ENCODE measurements at places on chromosomes 7 and 10.

DNA sequence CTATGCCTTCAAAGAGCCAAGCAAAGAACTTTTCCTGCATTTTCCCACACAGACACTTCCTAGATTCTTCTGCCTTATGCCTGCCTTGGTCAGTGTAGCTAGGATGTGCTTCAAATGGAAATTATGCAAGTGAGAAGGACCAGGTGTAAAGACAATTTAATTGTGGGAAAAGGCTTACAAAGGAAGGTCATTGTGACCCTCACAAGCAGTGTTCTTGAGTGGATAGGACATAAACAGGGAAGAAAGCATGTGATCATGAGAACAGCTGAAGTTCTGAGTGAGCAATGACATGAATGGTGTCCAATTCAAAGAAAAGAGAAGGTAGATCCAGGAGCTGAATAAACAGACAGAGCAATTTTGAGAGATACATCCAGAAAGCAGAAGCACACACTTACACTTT lies 1.3 kb upstream of the PIP start:
- DNase-seq = no peak

DNA sequence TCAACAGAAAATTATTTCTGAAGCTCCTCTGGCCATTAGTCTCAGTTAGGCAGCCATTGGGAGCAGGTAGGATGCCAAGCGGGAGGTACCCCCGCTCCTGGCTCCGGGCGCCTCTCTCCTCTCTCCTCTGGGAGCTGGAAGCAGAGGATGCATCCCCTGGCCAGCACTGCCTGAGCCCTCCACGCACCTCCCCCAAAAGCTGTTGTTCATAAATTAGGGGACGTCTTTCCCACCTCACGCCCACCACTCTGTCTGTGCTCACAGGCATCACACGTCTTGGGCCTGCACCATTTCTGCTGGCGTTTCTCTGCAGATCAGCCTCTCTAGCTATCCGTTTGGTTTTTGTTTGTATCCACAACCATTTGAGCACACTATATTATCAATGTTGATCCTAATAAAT lies 609.0 kb upstream of the FOXK1 start:
- DNase-seq = no peak

- no peak for DNase-seq
These were observed 361.5 kb downstream of the FRMD4A start for GRCh38 chr10:13969118-13969791.

DNA sequence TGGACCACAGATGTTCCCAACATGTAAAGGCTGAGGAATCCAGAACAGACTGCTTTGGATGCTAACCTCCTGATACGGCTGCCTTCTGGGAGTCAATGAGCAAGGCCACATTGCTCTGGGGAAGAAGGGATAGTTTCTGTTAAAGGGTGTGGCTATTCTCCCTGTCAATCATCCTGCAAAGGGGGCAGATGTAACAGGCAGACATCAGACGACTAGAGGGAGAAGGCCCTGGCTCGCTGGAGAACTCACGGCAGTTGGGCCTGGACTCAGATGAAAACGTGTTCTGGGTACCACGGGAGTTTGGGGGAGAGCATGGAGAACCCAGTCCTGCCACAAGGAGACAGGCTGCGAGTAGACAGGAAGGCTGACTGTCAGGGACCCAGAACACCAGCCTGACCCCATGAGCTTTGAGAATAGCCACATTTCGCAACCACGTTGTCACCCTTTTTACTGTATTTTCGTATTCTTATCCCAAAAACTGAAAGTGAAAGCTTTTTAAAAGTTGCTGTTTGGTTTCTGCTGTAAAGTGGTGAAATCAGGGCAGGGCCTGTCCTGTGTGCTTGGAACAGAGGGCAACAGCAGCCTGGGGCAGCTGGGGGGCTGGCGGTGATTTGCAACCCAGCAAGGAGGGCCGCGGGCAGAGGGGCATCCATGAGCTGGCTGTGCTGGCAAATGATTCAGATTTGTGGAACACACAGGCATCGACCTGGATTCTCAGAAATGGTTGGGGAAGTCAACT lies 95.3 kb downstream of the MYOF start:
- DNase-seq = no peak

GRCh38 chr10:70331486-70332268 lies 47.9 kb upstream of the NPFFR1 start:
- DNase-seq = peak; percentile 68

- DNase-seq = no peak
These were observed 636.1 kb downstream of the SDK1 start for GRCh38 chr7:3937146-3937545.

- DNase-seq = no peak
These were observed 309.5 kb downstream of the ATRNL1 start for GRCh38 chr10:115402699-115403098.

DNA sequence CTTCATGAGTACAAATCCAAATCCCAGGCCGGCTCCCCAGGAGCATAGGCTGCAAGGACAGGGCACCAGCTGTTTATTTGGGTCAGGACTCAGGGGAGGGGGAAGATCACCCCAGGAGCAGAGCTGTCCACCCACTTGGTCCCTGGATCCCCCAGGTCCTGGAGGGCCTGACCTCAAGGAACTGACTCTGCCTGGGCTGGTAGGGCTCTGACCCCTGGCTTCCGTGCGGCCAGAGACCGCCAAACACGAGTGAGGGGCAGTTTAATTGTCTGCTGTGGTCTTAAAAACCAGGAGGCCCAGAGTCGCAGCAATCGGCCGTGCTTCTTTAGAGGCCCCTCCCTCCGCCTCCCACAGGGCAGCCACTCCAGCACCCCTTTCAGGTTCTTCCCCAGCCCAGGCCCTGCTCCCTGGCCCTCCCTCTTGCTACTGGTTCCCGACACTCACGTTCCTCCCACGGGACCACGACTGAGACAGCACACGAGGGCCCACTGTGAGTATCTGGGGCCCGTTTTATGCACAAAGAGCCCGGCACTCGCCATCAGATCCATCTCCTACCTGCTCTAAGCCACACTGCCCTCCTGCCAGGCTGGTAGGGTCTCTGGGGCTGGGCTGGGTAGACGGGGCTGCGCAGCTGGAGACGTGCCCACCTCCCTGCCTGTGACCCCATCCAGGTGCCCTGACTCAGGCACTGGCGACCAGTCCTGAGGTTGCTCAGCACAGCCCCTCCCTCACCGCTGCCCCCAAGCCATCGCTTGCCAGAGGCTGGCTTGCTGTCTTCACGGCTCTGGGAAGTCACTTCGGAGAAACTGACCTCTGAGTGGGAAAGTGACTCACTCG lies 30.0 kb upstream of the CFAP46 start:
- no peak for DNase-seq

DNA sequence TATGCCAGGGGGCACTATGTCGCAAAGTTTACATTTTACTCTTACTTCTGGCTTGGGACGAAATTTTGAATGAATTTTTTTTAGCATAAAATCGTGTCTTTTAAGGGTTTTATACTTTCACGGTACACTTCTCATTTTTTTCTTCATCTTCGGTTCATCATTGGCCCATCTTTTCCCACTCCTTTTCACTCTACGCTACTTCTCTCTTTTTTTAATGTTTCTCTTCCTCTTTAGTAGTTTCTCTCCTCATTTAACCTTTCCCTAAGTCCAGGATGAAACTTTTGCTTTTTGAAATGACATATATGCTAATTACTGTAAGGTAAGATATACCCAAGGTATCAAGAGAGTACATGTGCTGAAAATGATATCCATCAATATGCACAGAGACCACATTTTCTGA lies 39.5 kb downstream of the C7orf33 start:
- DNase-seq = no peak

- DNase-seq = no peak
These were observed 6.3 kb upstream of the AKR1E2 start for GRCh38 chr10:4819707-4820106.

- no peak for DNase-seq
These were observed 89.7 kb downstream of the HIPK2 start for GRCh38 chr7:139687980-139688632.

DNA sequence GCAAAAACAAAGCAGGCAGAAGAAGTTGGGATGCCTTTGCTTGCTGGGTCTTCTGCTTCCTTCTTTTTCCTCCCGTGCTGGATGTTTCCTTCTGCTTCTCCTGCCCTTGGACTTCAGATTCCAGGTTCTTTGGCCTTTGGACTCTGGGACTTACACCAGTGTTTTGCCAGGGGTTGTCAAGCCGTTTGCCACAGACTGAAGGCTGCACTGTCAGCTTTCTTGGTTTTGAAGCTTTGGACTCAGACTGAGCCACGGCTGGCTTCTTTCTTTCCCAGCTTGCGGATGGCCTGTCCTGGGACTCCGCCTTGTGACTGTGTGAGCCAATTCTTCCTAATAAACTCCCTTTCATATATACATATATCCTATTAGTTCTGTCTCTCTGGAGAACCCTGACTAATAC lies 11.3 kb upstream of the LCOR start:
- DNase-seq = no peak

DNA sequence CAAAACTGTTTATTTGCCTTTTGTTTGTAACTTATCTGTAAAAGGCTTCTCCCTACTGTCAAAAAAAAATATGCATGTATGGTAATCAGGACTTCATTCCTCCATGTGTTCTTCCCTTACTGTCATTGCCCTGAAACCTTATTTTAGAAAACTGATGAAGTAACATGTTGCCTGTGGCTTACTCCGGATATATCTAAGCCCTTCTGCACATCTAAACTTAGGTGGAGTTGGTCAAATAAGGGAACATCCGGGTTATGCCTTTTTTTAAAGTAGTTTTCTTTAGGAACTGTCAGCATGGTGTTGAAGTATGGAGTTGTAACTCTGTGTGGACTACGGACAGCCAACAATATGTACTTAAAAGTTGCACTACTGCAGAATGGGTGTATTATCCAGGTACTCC lies 6.2 kb downstream of the SAR1A start:
- DNase-seq = no peak

GRCh38 chr7:128242661-128243060 lies 1.6 kb downstream of the LEP start:
- no peak for DNase-seq

- DNase-seq = no peak
These were observed 19.3 kb downstream of the NMT2 start for GRCh38 chr10:15149042-15149771.

GRCh38 chr10:29956335-29956924 lies 103.0 kb downstream of the JCAD start:
- DNase-seq = no peak

GRCh38 chr10:24894728-24895127 lies 57.7 kb downstream of the PRTFDC1 start:
- DNase-seq = no peak

DNA sequence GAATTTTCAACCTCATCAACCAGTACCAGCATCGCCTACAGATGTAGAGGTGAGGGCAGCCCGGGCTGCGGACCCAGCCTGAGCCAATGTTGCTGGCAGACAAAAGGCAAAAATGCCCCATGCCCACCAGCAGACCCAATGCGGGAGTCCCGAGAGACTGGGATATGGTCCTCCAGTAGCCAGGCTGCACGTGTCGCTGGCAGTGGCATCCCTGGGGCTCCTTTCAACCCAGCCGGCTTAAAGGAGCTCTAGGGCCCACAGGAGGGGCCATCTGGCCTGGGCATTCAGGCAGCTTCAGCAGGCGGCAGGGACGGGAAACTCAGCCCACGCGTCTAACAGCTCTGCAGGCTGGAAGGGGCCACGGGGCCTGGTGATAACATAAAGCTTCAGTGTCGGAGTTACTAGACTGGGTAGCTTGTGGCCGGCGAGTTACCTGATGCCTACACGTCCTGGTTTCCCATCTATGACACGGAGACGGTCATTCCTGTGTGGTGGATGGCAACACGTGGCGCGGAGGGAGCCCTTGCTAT lies 70.7 kb downstream of the PROSER2 start:
- no peak for DNase-seq

- no peak for DNase-seq
These were observed 66.2 kb downstream of the MGMT start for GRCh38 chr10:129533281-129533680.

- DNase-seq = no peak
These were observed 574.1 kb downstream of the GALNT17 start for GRCh38 chr7:71705901-71706596.

DNA sequence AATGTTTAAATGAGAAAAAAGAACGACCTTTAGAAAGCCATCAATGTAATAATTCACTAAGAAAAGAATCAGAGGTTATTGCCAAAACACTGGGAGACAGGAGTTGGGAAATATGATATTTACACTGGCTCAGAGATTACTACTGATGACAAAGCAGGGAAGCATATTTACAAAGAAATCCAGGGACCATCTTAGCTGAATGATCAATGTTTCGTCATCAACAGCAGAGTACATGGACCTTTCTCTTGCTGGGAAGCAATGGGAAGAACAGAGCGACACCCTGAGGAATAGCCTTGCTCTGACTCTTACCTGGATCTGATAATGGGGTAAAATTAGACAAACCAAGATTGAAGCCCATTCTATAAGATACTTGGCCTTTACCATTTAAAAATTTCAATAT lies 1293.5 kb downstream of the XPNPEP1 start:
- DNase-seq = no peak

GRCh38 chr7:139857791-139858190 lies 28.7 kb downstream of the TBXAS1 start:
- no peak for DNase-seq

DNA sequence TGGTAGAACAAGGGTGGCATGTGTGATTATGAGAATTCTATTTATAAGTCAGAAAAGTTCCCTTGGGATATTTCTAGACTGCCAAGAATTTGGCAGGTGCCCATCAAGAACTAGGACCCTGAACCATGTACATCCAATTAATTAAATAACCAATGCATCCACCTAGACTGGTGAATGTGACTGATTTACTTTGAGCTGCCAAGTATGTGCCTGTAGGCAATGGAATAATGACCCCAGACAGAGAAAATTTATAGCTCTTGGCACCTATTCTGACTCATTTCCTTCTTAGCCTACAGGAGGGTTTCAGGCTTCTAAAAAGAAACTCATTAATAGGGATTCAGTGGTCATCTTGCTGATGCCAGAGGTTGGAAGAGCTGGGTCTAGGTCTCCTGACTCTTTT lies 54.9 kb downstream of the KCNH2 start:
- DNase-seq = no peak

DNA sequence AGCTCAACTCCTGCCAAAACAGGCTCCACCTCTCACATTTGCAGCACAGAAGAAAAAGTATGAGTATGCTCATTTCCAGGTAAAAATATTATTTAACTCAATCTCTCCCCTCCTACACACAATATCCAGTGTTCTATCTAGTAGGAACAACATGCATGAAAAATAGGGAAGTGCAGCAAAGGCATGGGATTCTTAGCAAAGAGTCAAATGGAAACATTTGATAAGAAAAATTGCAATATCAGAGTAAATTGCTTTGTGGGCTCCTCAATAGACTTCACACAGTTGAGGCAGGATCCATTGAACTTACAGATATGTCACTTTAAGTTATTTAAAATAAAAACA lies 150.9 kb downstream of the ANK3 start:
- DNase-seq = no peak

GRCh38 chr10:34587002-34587679 lies 228.0 kb downstream of the PARD3 start:
- no peak for DNase-seq

DNA sequence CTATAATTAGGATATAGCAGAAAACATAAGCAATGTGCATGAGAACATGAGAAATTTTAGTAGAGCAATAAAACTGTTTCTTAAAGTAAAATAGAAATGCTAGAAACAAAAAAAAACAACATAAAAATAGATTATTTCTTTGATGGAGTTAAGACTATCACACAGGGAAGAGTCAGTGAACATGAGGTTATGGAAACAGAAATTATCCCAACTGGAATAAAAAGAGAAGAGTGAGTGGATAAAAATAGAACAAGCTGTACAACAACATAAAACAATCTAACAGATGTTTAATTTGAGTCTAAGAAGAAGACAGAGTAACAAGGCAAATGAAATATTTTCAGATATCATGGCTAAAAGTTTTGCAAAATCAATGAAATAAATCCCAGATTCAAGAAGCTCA lies 7.5 kb upstream of the OR6B1 start:
- DNase-seq = no peak
